Progenitor cell of endocrine pancreas (in vitro differentiated cells): ENCODE measurements at places on chromosomes 1 and 21. TPM values are rescaled to one million over a fixed set of nuclear protein-coding genes. Genes with fewer than 3 reads are reported as not detected.
A peak's percentile ranks its signal among the peaks of the same experiment; 100 is the strongest.

DNA sequence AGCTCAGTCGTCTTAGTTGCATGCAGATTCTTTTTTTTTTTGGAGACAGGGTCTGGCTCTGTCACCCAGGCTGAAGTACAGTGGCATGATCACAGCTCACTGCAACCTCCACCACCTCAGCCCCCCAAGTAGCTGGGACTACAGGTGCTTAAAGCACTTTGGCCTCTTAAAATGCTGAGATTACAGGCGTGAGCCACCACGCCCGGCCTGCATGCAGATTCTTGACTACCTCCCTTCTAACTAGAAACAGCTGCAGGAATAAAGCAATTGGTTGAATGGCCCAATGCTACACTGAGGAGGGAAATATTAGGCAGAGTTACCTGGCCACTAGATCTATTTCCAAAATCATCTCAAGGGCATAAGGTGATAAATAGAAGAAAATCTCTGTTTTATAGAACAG lies 29.5 kb upstream of the TTC39A start:
- DNase-seq, result no peak

- DNase-seq, result no peak
Observed at GRCh38 chr1:234605983-234606783, 3.8 kb downstream of the IRF2BP2 start.

DNA sequence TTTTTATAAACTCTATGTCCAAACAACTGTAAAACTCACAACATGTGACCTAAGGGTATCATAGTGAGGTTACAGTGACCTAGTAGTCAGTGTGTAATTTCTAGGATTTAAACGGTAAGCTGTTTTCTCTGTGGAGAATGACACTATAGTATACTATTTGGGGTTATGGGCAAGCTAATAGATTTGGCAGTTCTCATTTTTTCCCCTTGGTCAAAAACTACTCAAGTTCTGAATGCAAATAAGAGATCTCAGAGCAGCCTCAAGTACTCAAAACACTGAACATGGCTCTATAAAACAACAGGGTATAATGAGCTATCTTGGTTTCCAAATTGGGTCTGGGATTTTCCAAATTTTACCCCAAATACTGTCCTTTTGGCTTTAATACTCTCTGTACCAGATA lies 88.5 kb upstream of the HMCN1 start:
- DNase-seq, result no peak

LHX4 gene
- 0.55 and 0.62 TPM in 2 replicates for total RNA-seq

GRCh38 chr1:181424786-181425403 lies 58.4 kb upstream of the CACNA1E start:
- peak; percentile 86 for DNase-seq

DNA sequence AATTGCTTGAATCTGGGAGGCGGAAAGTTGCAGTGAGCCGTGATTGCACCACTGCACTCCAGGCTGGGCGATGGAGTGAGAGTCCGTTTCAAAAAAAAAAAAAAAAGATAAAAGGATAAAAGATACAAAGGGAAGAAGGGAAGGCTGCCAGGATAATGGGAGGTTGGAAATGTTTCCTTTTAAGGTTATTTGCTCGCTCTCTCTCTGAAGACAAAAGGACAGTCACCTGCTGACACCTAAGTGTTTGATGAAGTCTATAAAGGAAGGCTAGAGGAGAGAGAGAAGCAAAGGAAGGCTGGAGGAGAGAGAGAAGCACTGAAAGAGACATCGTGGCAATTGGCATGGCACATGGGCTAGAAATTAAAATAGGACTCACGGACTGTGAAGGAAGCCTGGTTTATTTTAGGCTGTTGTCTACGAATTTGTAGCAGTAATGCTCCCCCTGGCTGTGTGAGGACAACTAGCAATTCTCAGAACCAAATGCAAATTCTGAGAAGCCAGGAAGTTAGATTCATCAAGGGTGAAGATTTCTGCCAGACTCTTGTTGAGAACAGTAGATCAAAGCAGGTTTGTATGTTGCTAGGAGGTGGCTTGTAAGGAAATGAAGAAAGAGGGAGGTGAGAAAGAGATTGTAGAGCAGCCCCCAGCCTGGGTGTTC lies 154.2 kb downstream of the ZP4 start:
- no peak for DNase-seq

DNA sequence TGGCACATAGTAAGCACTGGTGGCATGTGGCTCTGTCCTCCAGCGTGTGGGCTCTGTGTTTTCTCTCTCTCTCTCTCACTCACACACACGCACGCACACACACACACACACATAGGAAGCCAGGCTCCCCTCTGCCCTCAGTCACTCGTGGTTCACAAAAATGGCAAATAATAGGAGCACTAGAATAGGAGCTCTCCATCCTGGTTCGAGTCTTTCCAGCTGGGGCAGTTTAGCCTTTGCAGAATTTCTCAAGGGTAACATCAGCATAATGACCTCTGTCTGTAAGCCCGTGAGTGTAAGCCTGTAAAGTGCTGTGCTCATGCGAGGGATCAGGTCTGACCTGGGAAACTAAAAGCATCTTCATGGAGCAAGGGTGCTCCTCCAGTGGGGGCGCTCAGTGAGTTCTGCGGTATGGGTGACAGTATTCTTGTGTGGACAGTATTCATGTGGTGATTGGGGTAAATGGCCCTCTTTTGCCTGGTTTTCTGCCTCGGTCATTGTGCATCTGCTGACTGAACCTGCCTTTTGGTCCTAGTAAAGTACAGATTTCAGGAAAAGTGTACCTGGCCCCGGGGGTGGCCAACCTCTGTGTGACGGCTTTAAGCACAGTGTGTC lies 842 bp upstream of the ZC3H12A start:
- DNase-seq, result no peak

FCRL4 gene
- not detected in 2 replicates for total RNA-seq

GRCh38 chr1:3204725-3205124 lies 135.7 kb downstream of the PRDM16 start:
- no peak for DNase-seq

- DNase-seq, result no peak
Observed at GRCh38 chr1:24540906-24541710, 14.8 kb upstream of the NCMAP start.

GJB5 gene
- not detected in 2 replicates for total RNA-seq

DNA sequence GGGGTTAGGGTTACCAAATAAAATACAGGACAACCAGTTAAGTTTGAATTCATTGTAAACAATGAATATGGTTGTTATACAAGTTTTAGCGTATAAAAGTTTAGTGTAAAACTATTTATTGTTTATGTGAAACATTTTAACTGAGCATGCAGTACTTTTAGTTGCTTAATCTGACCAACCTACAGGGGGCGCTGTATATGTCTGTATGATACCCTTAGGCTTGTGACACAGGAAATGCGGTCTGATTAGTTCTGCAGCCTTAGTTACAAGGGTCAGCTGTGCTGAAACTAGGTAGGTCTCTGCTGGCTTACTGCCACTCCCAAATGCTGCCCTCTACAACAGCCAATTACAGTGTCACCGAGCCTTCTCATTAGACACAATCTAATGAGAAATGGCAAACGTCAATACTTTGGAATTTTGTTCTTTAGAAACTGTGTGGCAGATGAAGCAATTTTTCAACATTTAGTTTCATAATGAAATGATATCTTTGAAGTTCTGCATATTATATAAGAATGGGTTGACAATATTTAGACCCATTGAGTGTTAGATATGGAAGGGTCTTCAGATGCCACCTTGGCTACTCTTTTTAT lies 56.2 kb downstream of the NTNG1 start:
- DNase-seq, result no peak
